ENCODE measurements at places on chromosomes 2 and 18.

DNA sequence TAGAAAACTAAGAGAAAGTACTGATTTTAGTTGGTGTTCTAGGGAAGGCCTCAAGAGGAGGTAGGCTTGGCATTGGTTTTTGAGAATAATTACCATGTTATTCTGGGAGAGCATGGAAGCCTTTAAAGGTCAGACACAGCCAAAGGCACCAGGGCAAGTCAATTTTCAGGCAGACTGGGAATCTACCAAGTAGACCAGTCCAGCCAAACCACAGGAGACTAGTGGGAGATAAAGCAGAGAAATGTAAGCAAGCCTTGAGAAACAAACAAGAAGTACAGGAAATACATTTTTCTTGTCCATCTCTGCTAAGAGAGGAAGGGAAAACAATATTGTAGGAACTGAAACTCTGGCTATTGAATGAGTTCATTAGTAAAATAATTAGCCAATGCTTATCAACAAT, 5.5 kb upstream of the CCDC68 start:
- H3K4me3 ChIP-seq = no peak overlapping the region
- no peak overlapping the region for H3K27ac ChIP-seq
- H3K27me3 ChIP-seq = peaks cover 25% of the 10 kb centered on the region
- peaks cover 2% of the 10 kb centered on the region for H3K4me1 ChIP-seq

GRCh38 chr2:97727296-97727695, 13.9 kb downstream of the ZAP70 start:
- no peak for DNase-seq
- no peak overlapping the region for H3K27ac ChIP-seq
- peaks cover 1% of the 10 kb centered on the region for H3K36me3 ChIP-seq
- no peaks in the 10 kb centered on the region for H3K4me1 ChIP-seq
- H3K27me3 ChIP-seq = no peaks in the 10 kb centered on the region

GRCh38 chr2:217254111-217254510, 394.2 kb upstream of the TNP1 start:
- peaks cover 28% of the 10 kb centered on the region for H3K27me3 ChIP-seq
- no peaks in the 10 kb centered on the region for H3K4me1 ChIP-seq
- H3K4me3 ChIP-seq = no peak overlapping the region
- no peak overlapping the region for H3K27ac ChIP-seq
- H3K36me3 ChIP-seq = no peaks in the 10 kb centered on the region

DNA sequence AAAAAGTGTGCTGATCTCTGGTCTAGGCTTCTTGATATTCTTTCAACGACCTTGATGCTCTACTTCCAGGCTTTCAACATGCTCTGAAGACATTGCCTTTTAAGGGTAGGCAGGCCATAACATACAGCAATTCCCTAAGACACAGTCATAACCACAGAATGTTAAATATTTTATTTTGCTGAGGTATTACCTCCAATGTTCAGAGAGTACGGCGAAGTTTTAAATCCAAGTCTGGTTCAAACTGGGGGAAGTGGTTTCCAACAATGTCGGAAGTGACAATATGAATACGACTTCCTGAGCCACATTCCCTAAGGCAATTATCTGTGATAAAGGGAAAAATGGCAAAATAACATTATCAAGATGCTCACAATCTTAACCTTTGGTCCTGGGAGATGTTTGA, 1077.9 kb upstream of the PIK3C3 start:
- no peak for DNase-seq
- H3K4me3 ChIP-seq = no peak overlapping the region
- no peaks in the 10 kb centered on the region for H3K4me1 ChIP-seq
- H3K27ac ChIP-seq = no peak overlapping the region
